ENCODE measurements at places on chromosomes 7 and 10.

DNA sequence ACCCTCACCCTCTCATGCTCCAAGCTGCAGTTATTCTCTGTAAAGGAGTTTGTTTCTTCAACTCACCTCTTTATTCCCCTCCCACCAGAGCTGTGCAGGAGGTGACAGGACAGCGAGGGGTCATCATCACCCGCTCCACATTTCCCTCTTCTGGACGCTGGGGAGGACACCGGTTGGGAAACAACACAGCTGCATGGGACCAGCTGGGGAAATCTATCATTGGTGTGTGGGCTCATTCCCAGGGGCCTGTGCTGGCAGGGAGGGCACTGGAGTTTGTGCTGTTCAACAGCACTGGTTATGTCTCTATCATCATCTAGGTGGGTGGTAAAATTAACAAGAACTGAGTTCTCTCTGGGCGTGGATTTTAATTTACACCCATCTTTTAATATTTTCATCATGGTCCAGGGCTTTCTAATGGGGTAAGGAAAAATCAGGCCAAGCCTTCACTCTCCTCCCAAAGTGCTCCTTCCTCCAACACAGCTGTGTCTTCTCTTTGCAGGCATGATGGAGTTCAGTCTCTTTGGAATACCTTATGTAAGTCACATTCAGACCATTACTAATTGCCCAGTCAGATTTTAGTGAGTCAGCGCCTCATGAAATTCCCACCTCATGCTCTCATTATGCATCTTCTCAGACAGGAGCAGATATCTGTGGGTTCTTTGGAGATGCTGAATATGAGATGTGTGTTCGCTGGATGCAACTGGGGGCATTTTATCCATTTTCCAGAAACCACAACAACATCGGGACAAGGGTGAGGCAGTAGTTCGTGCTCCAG, 61.6 kb downstream of the PRSS58 start:
- DNase-seq: no peak

GRCh38 chr10:95478935-95479334, 82.2 kb downstream of the SORBS1 start:
- no peak for DNase-seq

DNA sequence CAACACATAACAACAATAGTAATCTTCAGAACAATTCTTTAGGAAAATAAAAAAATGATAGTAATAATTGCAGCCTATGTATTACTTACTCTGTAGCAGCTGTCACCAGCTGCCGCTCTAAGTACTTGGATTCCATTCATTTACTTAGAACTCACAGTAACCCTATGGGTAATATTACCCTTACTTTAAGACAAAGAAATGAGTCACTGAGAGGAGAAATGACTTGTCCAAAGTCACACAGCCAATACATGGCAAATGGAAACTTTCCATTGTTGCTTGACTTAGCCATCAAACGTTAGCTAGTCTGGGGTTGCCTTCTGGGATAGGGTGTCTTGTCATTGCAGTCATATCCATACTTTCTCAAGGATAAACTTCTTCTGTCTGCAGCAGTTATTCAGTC, 3.6 kb downstream of the CCNY start:
- no peak for DNase-seq

DNA sequence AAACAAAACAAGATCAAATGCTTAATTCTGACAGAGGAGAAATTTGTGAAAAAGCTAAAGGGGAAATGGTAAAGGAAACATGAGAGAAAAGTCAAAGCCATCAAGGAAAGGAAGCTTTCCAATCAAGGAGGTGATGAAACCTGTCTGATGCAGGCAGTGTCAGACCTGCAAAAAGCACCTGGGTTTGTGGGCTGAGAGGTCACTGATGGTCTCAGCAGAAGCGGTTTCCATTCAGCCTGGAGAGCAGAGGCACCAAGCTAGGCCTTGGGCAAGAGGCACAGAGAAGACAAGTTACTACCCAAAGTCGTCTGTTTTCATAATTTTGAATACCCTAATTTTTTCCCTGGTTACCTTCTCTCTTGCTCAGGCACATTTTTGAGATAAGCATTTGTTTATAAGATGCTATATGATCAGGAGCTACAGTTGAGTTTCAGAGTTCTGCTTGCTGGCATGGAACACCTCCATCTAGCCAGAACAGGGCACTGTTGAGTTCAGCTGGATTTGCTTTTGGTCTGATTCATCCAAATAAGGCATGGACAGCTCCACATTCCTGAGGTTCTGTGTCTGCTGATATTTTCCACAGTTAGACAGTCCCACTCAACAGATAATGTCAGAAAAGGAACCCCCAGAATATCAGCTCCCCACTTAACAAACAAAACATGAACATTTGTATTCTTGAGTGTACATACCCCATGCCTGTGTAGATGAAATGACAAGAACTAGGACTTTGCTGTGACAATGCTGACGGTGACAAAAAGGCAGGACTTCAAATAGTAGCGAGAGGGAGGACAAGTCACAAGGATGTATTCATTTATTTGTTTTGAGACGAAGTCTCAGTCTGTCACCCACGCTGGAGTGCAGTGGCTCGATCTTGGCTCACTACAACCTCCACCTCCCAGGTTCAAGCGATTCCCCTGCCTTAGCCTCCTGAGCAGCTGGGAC, 4.9 kb upstream of the PPIA start:
- DNase-seq: no peak

- peak; percentile 99 for DNase-seq
Observed at GRCh38 chr10:101818119-101818871, at the start of gene OGA. Gene OGA (minus strand): TSS chr10:101818444. CDS start chr10:101818022, 422 bp downstream.

GRCh38 chr7:100874300-100874576, 665 bp upstream of the SRRT start:
- DNase-seq: no peak

DNA sequence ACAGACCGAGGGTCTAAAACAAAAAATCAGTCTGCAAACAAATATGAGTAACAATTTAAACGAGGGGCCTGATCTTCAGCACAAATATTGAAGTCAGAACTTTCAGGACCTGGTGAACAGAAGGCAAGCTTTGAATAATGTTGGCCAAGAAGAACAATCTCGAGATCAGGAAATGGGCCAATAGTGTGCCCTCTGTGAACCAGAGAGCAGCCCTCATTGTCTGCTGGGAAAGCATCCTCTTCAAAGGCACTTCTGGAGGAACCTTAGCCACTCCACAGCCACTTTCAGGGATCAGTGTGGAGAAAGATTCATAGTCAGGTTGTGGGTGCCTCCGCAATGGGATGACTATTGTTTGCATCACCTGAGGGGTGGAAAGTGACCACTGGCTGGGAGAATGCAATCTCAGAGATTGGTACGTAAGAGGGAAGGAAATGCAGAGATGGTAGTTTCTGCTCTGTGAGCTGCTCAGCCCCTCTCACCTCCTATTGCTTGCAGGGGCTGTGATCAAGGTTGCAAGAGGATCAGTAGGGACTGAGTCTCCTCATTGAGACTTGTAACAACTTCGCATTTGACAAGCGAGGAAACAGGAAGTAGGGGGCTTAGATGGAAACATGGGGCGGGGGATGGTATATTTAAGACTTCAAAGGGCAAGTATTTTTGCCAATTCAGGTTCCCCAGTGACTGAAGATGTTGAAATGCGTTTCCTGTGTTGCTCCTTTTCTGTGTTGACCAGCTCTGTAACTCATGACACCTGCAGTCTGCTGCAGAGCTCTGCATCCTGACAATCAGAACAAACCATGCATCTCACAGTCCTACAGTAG, 28.4 kb upstream of the IFRD1 start:
- no peak for DNase-seq

DNA sequence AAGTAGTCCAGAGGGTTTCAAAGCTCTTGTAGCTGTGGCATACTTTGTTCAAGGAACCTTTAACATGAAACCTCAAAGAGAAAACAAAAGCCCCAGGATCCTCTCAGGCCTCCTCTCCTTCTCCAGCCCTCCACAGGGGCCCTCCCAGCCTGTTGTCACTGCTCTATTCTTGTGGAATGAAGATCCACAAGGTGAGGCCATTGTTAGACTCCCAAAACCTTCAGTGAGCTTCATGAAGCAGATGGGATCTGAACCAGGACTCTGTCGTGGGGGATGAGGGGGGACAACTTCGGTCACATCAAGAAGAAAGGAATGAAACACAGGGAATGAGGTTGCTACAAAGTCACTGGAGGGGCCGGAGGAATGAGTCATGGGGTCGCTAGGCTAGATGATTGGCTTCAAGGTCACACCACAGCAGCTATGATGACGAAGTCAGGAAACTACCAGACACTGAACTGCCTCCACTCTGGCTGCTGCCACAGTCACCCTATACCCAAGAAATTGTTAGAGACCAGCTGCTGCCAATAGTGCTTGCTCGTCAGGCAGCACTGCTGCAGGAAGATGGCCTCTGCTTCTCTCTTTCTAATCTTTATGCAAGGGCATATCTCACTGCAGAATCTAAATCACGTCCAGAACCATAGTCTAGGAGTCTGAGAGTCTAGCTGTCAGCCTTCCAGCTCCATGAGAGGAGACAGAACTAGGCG, 208.8 kb downstream of the HIBADH start:
- no peak for DNase-seq

GRCh38 chr7:130356876-130357611, 12.4 kb downstream of the CPA5 start:
- no peak for DNase-seq

DNA sequence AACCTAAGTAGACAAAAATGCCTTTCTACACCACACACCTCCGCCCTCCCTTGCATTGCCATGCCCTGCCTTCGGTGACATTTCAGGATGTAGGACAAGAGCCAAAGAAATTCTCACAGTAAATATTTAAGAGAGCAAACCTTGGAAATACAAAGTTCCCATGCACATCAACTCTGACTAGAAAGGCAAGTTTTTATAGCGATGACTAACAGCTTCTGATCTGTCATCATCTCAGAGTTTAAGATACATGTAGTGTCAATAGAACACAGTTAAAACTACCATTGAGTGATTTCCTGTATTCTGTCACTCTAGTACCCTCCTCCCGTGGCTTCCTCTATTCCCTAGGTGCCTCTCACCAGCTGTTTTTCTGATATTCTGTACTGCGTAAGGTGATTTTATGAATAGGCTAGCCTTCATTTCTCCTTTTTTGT, 20.7 kb downstream of the SLC16A9 start:
- no peak for DNase-seq
